Femur (tissue), 1 donor: ENCODE measurements at places on chromosomes 3 and 15.

GRCh38 chr15:94306700-94307650 is 75.6 kb downstream of the MCTP2 start:
- no peak for DNase-seq

DNA sequence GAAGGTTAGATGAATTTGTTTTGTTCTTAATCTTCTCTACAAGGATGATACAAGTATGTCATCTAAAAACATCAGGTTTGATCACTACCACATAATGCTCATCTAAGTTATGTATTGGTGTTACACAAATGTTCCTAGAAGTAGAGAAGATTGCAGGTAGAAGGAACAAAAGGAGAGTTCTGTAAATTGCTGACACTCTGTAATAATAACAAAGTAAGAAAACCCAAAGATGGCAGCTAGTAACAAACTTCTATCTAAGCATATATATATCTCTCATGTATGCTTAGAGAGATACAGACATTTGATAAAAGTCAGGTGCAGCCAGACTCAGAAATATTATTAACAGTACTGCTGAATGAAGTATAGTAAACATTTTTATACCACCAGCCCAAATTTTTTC is 20.2 kb upstream of the CFAP44 start:
- no peak for DNase-seq

GRCh38 chr3:184740509-184741258 is 28.8 kb upstream of the MAGEF1 start:
- DNase-seq, result peak; percentile 56

- no peak for DNase-seq
Observed at GRCh38 chr15:52658955-52659354, 20.2 kb downstream of the ATOSA start.

DNA sequence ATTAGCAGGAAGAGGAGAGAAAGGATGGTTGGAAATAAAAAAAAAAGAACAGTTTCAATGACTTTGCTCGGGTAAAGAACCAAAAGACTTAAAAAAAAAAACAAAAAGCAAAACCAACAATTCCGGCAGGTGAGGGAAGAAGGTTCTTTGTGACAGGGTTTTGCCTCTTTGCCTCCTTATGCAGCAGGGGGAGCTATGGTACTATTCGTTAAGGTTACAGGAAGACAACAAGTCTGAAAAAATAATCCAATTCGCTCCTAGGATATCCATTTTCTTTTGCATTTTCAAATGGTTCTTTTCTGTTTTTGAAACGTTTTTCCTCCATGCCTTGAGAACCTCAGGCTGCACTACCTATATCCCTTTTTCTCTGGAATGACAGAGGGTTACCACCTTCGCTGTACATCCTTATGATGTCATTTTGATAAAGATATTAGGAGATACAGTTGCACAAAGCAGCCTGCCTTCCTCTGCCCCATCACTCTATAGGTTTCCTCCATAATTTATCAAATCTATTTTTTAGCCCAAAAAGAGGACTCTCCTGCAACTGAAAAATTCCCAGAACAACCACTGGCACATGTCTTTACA is 55.0 kb downstream of the CFAP20DC start:
- peak; percentile 36 for DNase-seq

GRCh38 chr15:39580485-39581241 is at the start of gene THBS1:
Gene THBS1 (plus strand): TSS chr15:39581079. CDS start chr15:39581858, 779 bp downstream.
- DNase-seq, result peak; percentile 96

- DNase-seq, result no peak
Observed at GRCh38 chr3:66014056-66014455, 24.7 kb downstream of the MAGI1 start.
